Smooth muscle cell of trachea (primary cell): ENCODE measurements at places on chromosomes 4 and X. TPM values are rescaled to one million over a fixed set of nuclear protein-coding genes. Genes with fewer than 3 reads are reported as not detected.

The ADGRG4 gene
- under 0.01 TPM in 1 of 2 replicates, not detected in the other for total RNA-seq

The POU4F2 gene
- total RNA-seq, result not detected in 2 replicates

The NSUN7 gene
- not detected in 2 replicates for total RNA-seq

The GRXCR1 gene
- not detected in 2 replicates for total RNA-seq

The ZNF141 gene
- 8.4 and 13.5 TPM in 2 replicates for total RNA-seq

The ASB9 gene
- total RNA-seq, result 1.2 and 2.5 TPM in 2 replicates

The RHOXF2B gene
- not detected in 2 replicates for total RNA-seq

The SMIM31 gene
- total RNA-seq, result not detected in 2 replicates

The PCDH10 gene
- 0.83 and 1.6 TPM in 2 replicates for total RNA-seq

The SGMS2 gene
- 114 and 180 TPM in 2 replicates for total RNA-seq

The TMEM156 gene
- 0.15 TPM in 1 of 2 replicates, not detected in the other for total RNA-seq

The TCEAL6 gene
- not detected in 2 replicates for total RNA-seq

The CFAP47 gene
- not detected in 2 replicates for total RNA-seq

The TACR3 gene
- 0.17 and 0.44 TPM in 2 replicates for total RNA-seq

The GAGE1 gene
- not detected in 2 replicates for total RNA-seq

The FAM193A gene
- 14.4 and 15.1 TPM in 2 replicates for total RNA-seq

The DGAT2L6 gene
- not detected in 2 replicates for total RNA-seq

The TMEM271 gene
- not detected in 2 replicates for total RNA-seq

The NPNT gene
- 0.29 and 1.5 TPM in 2 replicates for total RNA-seq
